ENCODE measurements at places on chromosomes 1 and 21.

GRCh38 chr1:167439301-167439988, 78.9 kb downstream of the CD247 start:
- DNase-seq = no peak

DNA sequence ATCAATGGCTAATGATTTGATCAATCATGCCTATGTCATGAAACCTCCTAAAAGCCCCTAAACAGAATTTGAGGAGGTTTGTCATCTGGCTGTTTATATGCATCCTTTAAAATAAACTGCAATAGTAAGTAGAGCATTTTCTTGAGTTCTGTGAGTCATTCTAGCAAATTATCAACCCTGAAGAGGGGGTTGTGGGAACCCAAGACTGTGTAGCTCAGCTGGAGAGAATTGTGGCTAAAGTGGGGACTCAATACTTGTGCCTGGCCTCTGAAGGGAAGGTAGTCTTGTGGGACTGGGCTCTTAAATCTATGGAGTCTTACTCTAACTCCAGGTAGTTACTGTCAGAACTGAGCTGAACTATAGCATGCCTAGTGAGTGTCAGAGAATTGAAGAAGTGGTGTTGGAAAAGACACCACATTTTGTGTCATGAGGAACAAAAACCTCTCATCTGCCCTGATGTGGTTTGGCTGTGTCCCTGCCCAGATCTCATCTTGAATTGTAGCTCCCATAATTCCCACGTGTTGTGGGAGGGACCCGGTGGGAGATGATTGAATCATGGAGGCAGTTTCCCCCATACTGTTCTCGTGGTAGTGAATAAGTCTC, 402.4 kb downstream of the USH2A start:
- no peak for DNase-seq

GRCh38 chr1:113965703-113966412, 13.4 kb upstream of the OLFML3 start:
- no peak for DNase-seq

GRCh38 chr1:232335261-232335660, 294.7 kb downstream of the SIPA1L2 start:
- no peak for DNase-seq
